ENCODE measurements at places on chromosomes 4 and X.

- no peak for DNase-seq
Observed at GRCh38 chr4:1239950-1240307, 9.0 kb downstream of the CTBP1 start.

- no peak for DNase-seq
Observed at GRCh38 chrX:7514871-7515599, 327.9 kb upstream of the VCX start.

DNA sequence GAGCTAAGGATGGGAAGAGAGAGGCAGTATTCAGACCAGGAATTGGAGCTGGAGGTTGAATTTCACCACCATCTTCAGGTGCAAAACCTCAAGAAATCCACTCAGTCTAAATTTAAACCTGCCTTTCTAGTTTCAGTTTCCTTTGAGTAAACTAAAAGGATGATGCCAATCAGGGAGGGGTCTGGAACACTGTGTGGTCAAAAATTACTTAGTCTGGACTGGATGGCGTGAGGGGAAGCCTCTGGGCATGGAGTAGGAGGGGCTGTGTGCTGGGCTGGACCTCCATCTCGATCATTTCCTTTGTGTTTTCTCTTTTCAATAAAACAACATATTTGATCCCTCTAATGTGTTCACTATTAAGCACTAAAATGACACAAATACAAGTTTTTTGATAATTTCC, 120.1 kb downstream of the GC start:
- no peak for DNase-seq

DNA sequence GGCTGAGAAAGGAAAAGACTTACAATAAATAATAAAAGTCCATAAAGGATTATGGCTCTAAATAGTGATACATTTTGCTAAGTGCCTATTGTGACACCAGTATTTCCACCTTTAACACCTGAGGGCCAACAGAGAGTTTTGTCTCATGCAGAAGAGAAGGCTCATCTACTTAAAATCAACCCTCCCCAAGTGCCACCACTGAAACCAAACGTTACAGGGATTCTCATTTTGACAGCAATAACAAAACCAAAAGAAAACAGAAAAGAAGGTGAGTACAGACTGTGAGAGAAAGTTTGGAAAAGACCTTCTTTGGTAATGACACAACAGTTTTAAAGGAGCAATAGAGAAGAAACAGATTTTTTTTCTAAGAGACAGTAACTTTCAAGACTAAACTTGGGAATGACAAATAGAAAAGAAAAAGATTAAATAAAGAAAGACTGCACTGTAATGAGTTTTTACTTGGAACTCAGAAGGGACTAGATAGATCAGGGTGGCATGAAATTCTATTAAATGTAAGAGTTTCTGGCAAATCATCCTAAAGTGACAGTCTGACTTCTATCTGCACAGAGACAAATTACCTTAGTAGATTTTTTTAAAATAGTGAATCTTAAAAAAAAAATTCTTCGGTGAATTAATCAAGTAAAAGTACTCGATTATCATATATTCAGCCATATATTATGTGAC, 109.7 kb downstream of the ZNF827 start:
- no peak for DNase-seq

- no peak for DNase-seq
Observed at GRCh38 chr4:158811704-158812103, 42.9 kb downstream of the FNIP2 start.

- DNase-seq = no peak
Observed at GRCh38 chr4:154205471-154205870, 286.1 kb downstream of the DCHS2 start.

GRCh38 chrX:151396042-151396824, 773 bp upstream of the VMA21 start:
- DNase-seq = peak; percentile 10

GRCh38 chr4:104966349-104967033, 180.2 kb upstream of the TET2 start:
- DNase-seq = peak; percentile 75

GRCh38 chr4:153521478-153521877, 55.3 kb downstream of the TMEM131L start:
- no peak for DNase-seq

GRCh38 chr4:37674439-37674838, 11.7 kb downstream of the RELL1 start:
- DNase-seq = no peak

DNA sequence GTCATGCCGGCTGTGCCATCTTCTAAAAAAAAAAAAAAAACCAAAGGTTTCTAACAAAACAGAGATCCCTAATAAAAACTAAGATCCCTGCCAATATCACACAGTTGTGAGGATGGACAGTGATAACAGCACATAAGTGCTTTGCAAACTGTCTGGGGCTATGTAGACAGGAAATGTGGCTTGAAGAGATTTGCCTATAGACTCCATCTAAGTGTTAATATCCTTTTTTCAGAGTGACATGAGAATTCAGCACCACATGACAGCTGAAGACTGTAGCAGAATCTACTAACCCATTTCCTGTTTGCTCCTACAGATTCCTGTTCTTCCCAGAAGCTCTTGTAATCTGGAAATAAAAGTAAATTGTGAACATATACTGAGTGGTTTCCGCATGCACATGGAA, 215.4 kb downstream of the KDR start:
- no peak for DNase-seq

GRCh38 chr4:122765692-122766352, 33.3 kb downstream of the BBS12 start:
- DNase-seq = no peak

DNA sequence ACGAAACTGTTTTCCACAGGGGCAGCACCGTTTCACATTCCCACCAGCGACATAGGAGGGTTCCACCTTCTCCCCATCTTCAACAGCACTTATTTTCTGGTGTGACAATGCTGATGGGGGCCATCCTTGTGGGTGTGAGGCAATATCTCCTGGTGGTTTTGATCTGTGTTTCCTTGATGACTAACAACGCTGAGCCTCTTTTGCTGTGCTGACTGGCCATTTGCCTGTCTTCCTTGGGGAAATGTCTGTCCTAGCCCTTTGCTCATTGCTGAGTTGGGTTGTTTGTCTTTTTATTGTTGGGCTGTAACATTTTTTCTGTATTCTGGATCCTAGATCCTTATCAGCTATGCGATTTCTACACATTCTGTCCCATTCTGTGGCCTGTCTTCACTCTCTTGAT, 33.7 kb downstream of the ATP2B3 start:
- DNase-seq = no peak

DNA sequence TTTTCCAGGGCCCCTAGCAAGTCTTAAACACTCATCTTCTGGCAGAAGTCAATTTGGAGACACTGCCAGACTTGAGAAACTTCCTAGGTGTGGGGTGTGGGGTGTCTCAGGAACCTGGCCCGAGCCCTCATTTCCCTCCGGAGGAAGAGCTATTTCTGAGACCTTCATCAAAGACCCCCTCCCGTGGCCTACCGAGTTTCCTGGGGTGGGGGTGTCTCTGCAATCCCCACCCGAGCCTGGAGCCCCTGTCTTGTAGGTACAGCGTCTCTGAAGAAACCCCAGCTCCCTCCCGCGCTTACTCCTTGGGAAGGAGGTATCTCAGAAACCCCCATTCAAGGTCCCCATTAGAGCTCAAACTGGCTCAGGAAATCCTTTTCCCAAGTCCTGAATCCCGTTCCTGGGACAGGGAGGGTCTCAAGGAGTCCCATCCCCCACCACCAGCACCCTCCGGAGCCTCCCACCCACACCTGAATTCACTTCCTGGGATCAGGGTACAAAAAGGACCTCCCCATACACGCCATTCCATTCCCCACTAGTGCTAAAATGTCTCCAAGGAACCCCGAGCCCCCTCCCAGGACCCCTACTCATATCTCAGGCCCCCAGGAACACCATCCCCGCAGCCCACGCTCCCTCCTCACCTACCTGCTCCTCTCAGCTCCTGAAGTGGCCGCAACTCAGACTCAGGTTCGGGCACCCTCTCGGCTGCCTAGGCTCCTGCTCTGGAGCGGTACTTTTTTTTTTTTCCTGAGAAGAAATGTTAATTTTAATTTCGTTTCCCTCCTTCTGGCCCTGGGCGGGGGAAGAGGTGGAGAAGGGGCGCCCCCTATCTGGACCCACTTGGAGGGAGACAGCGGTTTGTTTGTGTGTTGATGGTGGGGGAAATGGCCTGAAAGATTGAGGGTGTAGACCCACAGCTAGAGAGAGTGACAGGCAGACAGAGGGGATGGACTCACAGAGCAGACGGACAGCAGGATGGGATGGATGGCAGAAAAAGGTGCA, 1.1 kb downstream of the SLC38A5 start:
- DNase-seq = no peak

- no peak for DNase-seq
Observed at GRCh38 chrX:123184219-123184865, at the start of gene GRIA3. GRIA3 (plus strand) TSS chrX:123184278; CDS start chrX:123184536, 258 bp downstream.

- DNase-seq = no peak
Observed at GRCh38 chr4:155407480-155407879, 30.7 kb upstream of the MAP9 start.

DNA sequence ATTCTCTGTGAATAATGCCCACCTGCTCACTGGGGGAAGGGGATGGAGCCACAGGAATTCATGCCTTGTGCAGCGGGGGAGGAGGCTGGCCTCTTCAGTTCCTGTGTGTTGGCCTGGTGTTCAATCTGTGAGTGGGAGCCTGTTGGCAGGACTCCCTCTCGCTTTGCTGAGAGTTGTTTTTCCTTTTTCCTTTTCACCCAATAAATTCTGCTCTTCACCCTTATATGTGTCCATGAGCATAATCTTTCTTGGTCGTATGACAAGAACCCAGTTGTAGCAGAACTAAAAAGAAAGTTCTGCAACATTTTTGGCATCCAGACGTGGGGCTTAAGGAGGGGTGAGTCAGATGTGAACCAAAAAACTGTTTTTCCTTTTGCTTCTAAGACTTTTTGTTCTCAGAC, 235.2 kb upstream of the HDX start:
- DNase-seq = no peak

DNA sequence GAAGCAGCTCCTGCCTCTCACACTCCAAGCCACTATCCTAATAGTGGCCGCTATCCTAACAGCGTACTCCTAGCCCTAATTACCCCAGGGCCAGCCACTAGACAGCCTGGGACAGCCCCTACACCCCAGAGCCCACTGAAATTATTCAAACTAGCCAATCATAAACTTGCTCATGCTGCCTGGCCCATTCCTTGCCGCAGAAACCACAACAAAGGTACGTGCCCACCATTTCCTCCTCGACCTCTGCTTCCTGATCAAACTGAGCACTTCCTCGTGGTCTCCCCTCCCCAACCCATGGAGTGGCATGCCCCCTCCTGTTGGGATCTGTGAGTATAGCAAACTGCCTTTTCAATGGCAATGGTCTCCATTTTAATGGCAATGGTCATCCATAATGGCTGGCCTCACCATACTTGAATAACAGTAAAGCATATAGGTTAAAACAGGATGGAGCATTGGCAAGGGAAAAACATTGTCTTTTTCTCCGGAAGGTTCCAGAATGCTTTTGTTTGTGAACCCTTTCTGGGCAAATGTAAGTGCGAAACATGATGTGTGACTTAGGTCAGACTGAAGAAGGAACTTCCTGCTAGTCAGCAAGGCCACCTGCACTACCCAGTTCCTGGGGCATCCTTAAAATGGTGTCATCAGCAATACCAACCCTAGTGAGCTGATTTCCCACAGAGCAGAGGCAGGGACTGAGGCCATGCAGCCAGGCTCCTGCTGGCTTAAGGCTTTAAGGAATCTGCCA, 107.1 kb upstream of the ATP6AP2 start:
- no peak for DNase-seq

- no peak for DNase-seq
Observed at GRCh38 chr4:13794819-13795565, 167.5 kb upstream of the BOD1L1 start.

DNA sequence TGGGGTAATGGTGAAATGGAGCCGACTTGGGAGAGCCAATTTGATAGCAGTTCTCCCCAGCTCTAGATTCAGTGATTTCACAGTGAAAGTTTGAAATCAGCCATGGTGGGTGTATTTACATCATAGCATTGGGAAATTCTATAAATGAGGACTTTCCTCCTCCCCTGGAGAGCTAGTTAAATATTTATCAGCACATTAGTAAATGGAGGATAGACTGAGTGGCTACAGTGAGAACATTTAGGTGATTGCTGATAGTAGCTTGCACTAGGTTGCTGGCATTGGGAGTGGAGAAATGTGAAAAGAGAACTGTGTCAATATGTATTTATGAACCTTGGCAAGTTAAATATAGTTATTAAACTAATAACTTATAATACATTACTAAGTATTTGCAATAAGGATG, 347.3 kb downstream of the CCSER1 start:
- peak; percentile 32 for DNase-seq

- DNase-seq = no peak
Observed at GRCh38 chrX:5810636-5811035, 418.0 kb downstream of the NLGN4X start.

DNA sequence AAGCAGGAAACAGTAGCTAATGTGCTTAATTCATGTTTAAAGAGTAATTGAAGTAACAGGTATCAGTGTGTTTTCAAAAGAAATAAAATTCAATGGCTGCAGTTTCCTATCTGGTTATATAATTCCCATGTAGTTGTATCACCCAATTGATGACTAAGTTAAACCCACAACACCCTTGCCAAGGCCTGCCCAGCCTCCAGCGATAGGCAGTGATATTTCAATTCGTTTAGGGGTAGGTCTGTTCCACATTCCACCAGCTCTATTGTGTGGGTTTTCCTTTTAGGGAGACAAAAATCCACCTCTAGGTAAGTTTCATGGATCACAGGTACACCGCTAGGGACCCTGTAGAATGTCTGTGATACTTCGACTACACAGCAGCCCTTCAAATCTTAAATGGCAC, 24.7 kb upstream of the MXRA5 start:
- no peak for DNase-seq

GRCh38 chrX:136347706-136348105, 46.9 kb downstream of the ADGRG4 start:
- no peak for DNase-seq

DNA sequence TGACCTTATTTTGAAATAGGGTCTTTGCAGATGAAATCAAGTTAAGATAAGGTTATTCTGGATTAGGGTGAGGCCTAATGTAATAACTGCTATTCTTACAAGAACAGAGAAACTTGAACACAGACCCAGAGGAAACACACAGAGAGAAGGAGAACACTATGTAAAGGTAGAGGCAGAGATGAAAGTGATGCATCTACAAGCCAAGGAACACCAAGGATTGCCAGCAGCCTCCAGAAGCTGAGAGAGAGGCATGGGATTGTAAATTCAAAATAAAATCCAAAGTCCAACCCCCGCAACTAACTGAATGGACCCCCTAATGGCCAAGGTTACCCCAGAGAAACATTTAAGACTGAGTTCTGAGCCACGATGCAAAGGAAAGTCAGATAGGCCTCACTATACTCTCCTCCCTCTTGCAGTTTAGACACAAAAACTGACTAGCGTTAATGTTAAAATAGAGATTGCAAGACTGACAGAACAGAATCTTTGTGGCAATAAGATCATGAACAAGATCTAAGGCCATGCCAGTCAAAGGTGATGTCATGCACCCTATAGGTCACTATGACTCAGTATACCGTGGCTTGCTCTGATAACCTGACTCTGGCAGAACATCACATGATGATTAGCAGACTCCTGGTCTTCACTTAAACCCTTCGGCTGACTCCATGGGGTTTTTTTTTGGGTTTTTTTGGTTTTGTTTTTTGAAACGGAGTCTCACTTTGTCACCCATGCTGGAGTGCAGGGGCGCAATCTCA, 42.9 kb downstream of the DDX60L start:
- no peak for DNase-seq
